ENCODE measurements at places on chromosomes 13 and 19.

DNA sequence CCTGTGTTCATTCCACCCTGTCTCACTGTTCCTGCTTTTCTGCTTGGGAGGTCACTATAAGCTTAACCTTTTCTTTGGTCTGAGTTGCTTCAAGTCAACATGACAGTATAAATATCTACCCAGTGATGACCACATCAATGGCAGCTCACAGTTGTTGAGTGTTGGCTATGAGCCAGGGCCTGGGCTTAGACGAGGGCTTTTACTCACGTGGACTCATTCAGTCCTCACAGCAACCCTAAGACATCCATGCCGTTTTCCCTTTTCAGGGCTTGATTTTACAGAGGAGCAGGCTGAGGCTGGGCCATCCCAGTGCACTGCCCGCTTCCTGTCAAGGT is 10.2 kb upstream of the CCDC97 start:
- no peak for DNase-seq

DNA sequence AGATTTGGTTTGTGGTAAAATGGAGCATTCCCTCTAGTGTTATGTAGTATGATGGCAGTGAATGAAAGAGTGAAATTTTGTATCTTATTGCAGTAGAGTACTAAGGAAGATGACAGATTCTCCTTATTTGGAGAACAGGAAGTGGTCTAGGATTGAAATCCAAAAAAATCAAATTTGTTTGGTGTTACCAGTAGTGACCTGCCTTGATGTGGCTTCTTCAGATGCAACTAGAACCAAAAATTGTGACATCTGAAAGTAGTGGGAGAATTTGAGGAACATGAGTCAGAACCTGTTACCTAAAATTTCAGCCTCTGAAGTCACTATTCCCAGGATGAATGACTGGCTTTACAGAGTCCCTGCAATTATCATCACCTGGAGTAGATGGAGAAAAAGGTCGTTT is 165.9 kb downstream of the KLF5 start:
- no peak for DNase-seq

DNA sequence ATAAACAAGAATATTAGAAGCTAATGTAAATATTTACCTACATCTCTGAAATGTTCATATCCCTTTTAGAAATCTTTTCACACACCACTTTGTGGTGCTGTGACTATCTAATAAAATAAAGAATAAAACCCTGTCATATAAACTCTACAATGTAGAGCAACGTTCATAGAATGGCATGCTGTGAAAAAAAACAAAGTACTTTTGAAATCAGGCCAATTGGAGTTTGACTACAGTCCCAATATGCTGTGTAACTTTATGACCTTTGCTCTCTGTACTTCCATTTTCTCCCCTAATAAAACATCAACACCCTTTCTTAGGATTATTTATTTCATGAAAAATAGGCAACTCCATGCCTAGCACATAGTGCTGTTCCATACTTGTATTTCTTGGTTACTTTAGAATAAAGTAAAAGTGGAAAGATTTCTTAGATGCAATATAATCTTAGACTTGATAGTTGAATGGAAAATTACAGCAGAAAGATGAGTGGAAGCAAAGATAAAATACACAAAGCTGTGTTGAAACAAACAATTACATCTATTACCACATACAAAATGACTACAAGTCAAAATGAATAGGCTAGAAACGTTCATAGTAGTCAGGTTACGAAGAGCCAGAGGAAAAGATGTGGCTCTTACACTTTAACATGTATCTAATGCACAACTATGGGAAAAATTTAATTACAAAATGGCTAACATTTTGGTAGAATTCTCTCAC is 613.2 kb upstream of the SLITRK5 start:
- no peak for DNase-seq

GRCh38 chr13:51275101-51275500 is 52.9 kb downstream of the FAM124A start:
- DNase-seq, result no peak

- no peak for DNase-seq
Observed at GRCh38 chr19:18718015-18718526, 34.6 kb downstream of the CRTC1 start.

GRCh38 chr13:37029617-37030016 is 29.0 kb downstream of the EXOSC8 start:
- no peak for DNase-seq

DNA sequence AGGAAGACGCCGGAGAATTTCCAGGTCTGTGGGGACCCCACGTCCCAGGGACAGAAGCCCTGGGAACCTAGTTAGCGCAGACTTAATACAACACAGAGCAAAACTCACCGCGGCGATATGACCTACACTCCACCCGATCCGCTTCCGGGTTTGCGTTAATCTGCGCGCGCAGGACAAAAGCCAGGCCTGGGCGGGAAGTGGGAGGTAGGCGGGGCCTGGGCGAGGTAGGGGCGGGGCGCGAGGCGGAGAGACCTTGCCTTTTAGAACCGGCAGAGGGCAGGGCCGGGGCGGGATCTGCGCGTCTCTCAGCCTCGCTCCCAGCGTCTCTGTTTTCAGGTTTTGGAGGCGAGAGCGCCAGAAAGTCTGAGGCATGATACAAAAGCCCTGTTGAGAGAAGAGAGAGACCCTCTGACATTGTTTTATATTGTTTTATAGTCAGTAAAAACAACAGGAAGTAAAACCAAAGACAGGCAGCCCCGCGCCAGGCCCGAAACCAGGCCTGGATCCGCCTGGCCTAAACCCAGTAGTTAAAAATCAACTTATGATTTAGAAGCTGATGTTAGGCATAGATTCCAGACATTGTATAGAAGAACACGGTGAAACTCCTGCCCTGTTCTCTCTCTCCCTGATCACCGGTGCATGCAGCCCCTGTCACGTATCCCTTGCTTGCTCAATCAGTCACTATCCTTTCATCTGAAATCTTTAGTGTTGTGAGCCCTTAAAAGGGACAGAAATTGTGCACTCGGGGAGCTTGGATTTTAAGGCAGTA is at the start of gene ZNF611:
TSS of gene ZNF611 (minus strand) at position 152 of the 769 bp plus-strand sequence. CDS start 19,150 bp downstream, outside the sequence.
- peak; percentile 82 for DNase-seq

Measured in GF-D8 (cell line).